Smooth muscle cell of the pulmonary artery (primary cell): ENCODE measurements at places on chromosomes 11 and 22. TPM values are rescaled to one million over a fixed set of nuclear protein-coding genes. Genes with fewer than 3 reads are reported as not detected.

The SPINDOC gene
- 10.7 and 15.6 TPM in 2 replicates for total RNA-seq

The WNT7B gene
- total RNA-seq: not detected in 2 replicates

The P2RY2 gene
- 0.65 and 0.92 TPM in 2 replicates for total RNA-seq

The TIGD3 gene
- total RNA-seq: 0.07 and 0.13 TPM in 2 replicates

The RCOR2 gene
- 2.3 and 5.8 TPM in 2 replicates for total RNA-seq

The NRXN2 gene
- total RNA-seq: 8.0 and 92.7 TPM in 2 replicates

The MMP12 gene
- 0.07 and 0.17 TPM in 2 replicates for total RNA-seq
